ENCODE measurements at places on chromosomes 1 and 21. TPM values are rescaled to one million over a fixed set of nuclear protein-coding genes. Genes with fewer than 3 reads are reported as not detected.
A peak's percentile ranks its signal among the peaks of the same experiment; 100 is the strongest.

DNA sequence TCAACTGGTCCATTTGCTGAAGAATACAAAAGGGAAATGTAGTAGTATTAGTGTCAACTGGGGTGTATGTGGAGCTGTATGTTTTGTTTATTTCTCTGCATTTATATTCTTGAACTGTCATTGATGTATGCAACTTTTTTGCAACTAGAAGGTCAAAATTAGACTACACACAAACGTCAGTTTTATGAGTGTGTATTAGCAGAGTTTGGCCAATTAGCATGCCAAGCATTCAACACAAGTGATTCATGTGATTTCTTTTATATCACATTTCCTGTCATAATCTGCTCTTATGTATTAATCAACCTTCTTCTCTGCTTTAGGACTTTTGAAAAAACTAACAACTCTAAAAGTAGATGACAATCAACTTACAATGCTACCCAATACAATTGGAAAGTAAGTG is 211.1 kb downstream of the LRRC40 start:
- DNase-seq, result no peak
- H3K27ac ChIP-seq, result no peak overlapping the region
- H3K4me1 ChIP-seq, result peaks cover 6% of the 10 kb centered on the region
- no peaks in the 10 kb centered on the region for H3K27me3 ChIP-seq
- H3K36me3 ChIP-seq, result no peaks in the 10 kb centered on the region

DNA sequence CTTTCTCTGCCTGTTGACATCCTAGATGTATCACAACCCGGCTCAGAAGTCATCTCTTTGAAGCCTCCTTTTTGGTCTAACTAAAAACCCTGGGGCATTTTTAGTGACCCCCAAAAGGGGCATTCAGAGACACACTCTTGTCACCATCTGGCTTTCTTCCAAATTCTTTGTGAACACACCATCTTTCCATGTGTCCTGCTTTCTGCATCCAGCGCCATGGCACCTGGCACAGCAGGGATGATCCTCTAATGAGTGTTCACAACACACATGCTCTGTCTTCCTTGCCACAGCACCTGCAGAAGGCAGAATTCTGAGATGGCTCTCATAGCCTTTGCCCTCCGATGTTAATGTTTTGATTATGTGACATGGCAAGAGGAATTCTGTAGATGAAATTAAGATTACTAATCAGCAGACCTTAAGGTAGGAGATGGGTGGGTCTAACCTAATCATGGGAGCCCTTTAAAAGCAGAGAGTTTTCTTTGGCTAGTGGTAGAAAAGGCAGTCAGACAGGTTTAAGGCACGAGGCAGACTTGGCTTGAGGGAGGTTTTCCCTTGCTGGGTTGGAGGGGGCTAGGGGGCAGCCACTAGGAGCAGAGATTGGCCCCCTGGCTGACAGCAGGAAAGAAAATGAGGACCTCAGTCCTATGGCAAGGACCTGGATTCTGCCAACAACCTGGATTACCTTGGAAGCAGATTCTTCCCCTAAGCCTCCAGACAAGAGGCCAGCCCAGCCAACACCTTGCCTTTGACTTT is 4.9 kb upstream of the TMEM61 start:
- no peaks in the 10 kb centered on the region for H3K4me1 ChIP-seq
- H3K4me3 ChIP-seq, result no peak overlapping the region
- no peaks in the 10 kb centered on the region for H3K36me3 ChIP-seq
- no peak for DNase-seq
- no peaks in the 10 kb centered on the region for H3K27me3 ChIP-seq
- H3K27ac ChIP-seq, result no peak overlapping the region

DNA sequence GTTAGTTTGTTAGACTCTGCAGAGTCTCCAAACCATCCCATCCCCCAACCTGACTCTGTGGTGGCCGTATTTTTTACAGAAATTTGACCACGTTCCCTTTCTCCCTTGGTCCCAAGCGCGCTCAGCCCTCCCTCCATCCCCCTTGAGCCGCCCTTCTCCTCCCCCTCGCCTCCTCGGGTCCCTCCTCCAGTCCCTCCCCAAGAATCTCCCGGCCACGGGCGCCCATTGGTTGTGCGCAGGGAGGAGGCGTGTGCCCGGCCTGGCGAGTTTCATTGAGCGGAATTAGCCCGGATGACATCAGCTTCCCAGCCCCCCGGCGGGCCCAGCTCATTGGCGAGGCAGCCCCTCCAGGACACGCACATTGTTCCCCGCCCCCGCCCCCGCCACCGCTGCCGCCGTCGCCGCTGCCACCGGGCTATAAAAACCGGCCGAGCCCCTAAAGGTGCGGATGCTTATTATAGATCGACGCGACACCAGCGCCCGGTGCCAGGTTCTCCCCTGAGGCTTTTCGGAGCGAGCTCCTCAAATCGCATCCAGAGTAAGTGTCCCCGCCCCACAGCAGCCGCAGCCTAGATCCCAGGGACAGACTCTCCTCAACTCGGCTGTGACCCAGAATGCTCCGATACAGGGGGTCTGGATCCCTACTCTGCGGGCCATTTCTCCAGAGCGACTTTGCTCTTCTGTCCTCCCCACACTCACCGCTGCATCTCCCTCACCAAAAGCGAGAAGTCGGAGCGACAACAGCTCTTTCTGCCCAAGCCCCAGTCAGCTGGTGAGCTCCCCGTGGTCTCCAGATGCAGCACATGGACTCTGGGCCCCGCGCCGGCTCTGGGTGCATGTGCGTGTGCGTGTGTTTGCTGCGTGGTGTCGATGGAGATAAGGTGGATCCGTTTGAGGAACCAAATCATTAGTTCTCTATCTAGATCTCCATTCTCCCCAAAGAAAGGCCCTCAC is at the start of gene OLIG2:
OLIG2 (plus strand) TSS at position 447 of the 954 bp plus-strand sequence. CDS start 928 bp downstream, outside the sequence.
- H3K36me3 ChIP-seq, result no peaks in the 10 kb centered on the region
- H3K27me3 ChIP-seq, result peaks cover 99% of the 10 kb centered on the region

GRCh38 chr21:39350094-39351005 is 1.5 kb upstream of the HMGN1 start:
- no peaks in the 10 kb centered on the region for H3K36me3 ChIP-seq
- H3K27me3 ChIP-seq, result no peaks in the 10 kb centered on the region
- no peak overlapping the region for H3K27ac ChIP-seq
- H3K4me3 ChIP-seq, result no peak overlapping the region

DNA sequence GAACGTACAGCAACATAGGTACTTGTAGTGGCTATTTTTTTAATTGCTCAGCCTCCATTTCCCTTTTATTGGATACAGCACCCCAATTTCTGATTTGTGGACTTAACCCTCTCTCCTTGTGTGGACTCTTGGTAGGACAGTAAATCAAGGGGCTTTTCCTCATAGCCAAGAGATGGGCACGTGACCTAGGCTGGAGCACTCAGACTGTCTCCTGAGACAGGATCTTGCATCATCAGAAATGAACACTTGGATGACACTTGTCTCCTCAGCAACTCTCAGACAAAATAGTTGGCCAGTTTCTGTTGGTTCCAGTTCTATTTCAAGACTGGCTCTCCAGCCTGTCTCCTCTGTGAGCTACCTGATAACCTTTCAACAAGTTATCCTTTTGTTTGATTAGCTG is 112.9 kb upstream of the ZNF678 start:
- H3K36me3 ChIP-seq, result no peaks in the 10 kb centered on the region
- no peak for DNase-seq
- H3K27ac ChIP-seq, result no peak overlapping the region
- H3K27me3 ChIP-seq, result peaks cover 16% of the 10 kb centered on the region

GRCh38 chr1:86951430-86951829 is 37.0 kb downstream of the HS2ST1 start:
- no peak overlapping the region for H3K27ac ChIP-seq
- no peaks in the 10 kb centered on the region for H3K36me3 ChIP-seq
- H3K4me1 ChIP-seq, result no peaks in the 10 kb centered on the region
- H3K4me3 ChIP-seq, result no peak overlapping the region
- no peak for DNase-seq

DNA sequence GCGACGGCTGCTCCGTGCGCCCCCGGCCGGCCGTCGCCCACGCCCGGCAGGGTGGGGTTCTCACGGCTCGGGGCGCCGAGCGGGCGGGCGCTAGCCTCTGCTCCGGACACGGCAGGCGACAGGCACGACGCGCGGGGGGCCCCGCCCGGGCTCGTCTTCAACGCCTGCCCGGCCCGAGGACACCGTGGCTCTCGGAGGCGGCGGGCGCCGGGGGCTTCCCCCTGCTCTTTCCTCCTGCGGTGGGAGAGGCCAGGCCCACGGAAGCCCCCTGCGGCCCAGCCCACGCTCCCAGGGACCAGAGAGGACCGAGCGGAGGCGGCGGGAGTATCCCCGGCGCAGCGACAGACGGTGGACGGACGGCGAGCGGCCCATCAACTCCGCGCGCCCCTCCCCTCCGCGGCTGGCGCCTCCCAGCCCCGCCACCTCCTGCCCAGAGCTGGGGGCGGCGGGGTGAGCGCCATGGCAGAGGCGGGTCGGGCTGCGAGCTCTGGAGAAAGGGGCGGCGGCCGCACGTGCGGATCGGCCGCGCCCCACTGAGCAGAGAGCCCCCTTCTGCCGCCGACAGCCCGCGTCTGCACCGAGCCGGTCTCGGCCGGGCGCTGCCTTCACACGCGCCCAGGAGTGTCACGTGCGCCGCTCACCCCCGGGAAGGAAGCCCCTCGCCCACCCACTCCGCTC is at the start of the genes SHE and TDRD10:
SHE (minus strand) TSS at position 347 of the 678 bp plus-strand sequence. CDS start 386 bp downstream, outside the sequence.
TDRD10 (plus strand) TSS at position 154 of the 678 bp plus-strand sequence. CDS start 4,685 bp downstream, outside the sequence.
- peaks cover 24% of the 10 kb centered on the region for H3K4me1 ChIP-seq
- no peaks in the 10 kb centered on the region for H3K36me3 ChIP-seq
- H3K27ac ChIP-seq, result no peak within 1 kb of the TSS
- peak within 1 kb of the TSS; percentile 61 for H3K4me3 ChIP-seq

GRCh38 chr1:189206617-189207016 is 1271.0 kb downstream of the BRINP3 start:
- H3K4me3 ChIP-seq, result no peak overlapping the region
- no peaks in the 10 kb centered on the region for H3K27me3 ChIP-seq
- DNase-seq, result no peak
- no peaks in the 10 kb centered on the region for H3K36me3 ChIP-seq
- no peaks in the 10 kb centered on the region for H3K4me1 ChIP-seq

- no peak overlapping the region for H3K27ac ChIP-seq
- H3K4me3 ChIP-seq, result no peak overlapping the region
- H3K4me1 ChIP-seq, result no peaks in the 10 kb centered on the region
- H3K27me3 ChIP-seq, result no peaks in the 10 kb centered on the region
- H3K36me3 ChIP-seq, result no peaks in the 10 kb centered on the region
Observed at GRCh38 chr1:5455056-5455455, 537.2 kb downstream of the NPHP4 start.

DNA sequence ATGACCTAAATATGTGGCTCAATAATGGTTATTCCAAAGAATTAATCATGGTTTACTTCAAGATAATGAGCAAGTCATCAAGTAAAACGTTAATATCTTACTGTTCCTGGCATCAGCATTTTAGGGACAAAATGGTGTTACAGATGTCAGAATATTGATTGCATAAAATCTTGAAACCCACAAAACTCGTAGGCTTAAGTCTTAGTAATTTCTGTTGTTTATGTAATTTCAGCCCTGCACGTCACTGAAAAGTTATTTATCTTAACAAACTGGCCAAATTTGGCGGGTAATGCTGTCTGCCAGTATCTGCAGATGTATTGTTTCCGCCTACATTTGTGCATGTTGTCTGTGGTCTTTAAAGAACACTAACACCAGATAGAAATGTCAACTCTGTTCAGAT is 25.8 kb downstream of the CDC7 start:
- H3K27ac ChIP-seq, result no peak overlapping the region
- H3K4me3 ChIP-seq, result no peak overlapping the region
- no peak for DNase-seq

GRCh38 chr1:60225486-60225885 is 151.9 kb upstream of the C1orf87 start:
- DNase-seq, result no peak
- H3K4me3 ChIP-seq, result no peak overlapping the region
- H3K36me3 ChIP-seq, result no peaks in the 10 kb centered on the region
- peaks cover 6% of the 10 kb centered on the region for H3K4me1 ChIP-seq
- H3K27me3 ChIP-seq, result no peaks in the 10 kb centered on the region

DNA sequence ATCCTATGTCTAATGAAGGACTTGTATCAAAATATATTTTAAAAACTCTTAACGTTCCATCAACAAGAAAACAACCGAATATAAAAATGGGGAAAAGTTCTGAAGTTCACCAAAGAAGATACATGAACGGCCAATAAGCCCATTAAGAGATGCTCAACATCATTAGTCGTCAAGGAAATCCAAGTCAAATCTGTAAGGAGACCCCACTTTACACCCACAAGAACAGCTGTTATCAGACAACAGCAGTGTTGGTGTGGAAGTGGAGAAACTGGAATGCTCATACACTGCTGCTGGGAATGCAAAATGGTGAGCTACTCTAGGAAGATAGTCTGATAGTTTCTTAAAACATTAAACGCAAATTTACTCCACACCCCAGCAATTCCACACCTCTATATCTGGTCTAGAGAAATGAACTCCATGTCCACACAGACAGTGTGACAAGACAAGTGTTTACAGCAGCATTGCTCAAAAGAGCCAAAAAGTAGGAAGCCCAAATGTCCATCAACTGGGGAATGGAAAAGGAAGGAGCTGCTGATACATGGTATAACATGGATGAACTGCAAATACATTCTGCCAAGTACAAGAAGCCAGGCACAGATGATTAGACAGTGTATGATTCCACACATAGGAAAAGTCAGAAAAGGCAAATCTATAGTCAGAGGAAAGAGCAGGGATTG is 18.5 kb downstream of the UBE2G2 start:
- peaks cover 33% of the 10 kb centered on the region for H3K36me3 ChIP-seq
- H3K4me1 ChIP-seq, result no peaks in the 10 kb centered on the region
- no peak for DNase-seq
- H3K4me3 ChIP-seq, result no peak overlapping the region

DNA sequence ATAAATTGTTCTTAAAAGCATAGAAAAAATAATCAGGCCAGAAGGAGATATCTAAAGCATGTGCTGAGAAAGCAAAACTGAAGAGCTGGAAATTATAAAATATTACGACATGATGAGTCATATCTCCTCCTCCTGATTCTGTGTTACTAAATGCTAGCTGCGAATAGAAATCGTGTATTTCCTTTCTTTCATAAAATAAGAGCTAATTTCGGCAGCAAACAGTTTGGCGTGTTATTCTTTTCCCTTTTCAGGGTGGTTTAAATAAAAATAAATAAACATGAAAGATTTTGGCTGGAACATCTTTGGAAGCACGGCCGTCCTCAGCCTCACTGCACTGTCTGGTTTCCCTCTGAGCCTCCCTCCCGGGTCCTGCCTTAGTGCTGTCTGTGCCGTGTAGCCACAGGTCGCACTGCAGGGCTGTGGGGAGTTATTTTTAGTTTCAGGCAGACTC is 56.0 kb downstream of the ADARB1 start:
- H3K36me3 ChIP-seq, result peaks cover 18% of the 10 kb centered on the region
- peaks cover 3% of the 10 kb centered on the region for H3K4me1 ChIP-seq
- DNase-seq, result no peak
- H3K4me3 ChIP-seq, result peak overlapping the region; percentile 4
- no peaks in the 10 kb centered on the region for H3K27me3 ChIP-seq
- H3K27ac ChIP-seq, result peak overlapping the region; percentile 72

- H3K27me3 ChIP-seq, result no peaks in the 10 kb centered on the region
- DNase-seq, result peak; percentile 12
- H3K4me3 ChIP-seq, result no peak overlapping the region
- no peaks in the 10 kb centered on the region for H3K4me1 ChIP-seq
Observed at GRCh38 chr1:22930240-22930912, 42.3 kb downstream of the LACTBL1 start.

GRCh38 chr1:177923441-177923840 is 46.4 kb downstream of the SEC16B start:
- H3K4me1 ChIP-seq, result peaks cover 4% of the 10 kb centered on the region
- H3K27ac ChIP-seq, result no peak overlapping the region
- H3K4me3 ChIP-seq, result no peak overlapping the region
- H3K27me3 ChIP-seq, result no peaks in the 10 kb centered on the region

The CACNA1S gene
- total RNA-seq, result not detected

The NBPF1 gene
- 57.3 TPM for total RNA-seq

The KCNE2 gene
- not detected for total RNA-seq

The VSIG8 gene
- total RNA-seq, result not detected

The IFFO2 gene
- total RNA-seq, result 5.1 TPM
